ENCODE measurements at places on chromosomes 7 and 10.
A peak's percentile ranks its signal among the peaks of the same experiment; 100 is the strongest.

DNA sequence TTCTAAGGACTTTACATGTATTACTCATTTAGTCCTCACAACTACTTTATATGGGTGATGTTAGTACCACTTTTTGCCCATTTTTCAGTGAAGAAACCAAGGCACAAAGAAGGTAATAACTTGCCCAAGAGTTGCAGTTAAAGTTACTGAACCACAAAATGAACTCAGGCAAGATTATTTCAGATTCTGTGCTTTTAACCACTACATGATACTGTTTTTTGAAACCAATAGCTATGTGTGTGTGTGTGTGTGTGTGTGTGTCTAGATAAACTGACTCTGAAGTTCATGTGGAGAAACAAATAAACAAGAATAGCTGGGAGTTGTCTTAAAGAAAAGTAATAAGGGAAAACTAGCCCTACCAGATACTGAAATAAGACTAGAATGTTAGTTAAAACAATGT is 60.8 kb upstream of the OIT3 start:
- no peak for DNase-seq

DNA sequence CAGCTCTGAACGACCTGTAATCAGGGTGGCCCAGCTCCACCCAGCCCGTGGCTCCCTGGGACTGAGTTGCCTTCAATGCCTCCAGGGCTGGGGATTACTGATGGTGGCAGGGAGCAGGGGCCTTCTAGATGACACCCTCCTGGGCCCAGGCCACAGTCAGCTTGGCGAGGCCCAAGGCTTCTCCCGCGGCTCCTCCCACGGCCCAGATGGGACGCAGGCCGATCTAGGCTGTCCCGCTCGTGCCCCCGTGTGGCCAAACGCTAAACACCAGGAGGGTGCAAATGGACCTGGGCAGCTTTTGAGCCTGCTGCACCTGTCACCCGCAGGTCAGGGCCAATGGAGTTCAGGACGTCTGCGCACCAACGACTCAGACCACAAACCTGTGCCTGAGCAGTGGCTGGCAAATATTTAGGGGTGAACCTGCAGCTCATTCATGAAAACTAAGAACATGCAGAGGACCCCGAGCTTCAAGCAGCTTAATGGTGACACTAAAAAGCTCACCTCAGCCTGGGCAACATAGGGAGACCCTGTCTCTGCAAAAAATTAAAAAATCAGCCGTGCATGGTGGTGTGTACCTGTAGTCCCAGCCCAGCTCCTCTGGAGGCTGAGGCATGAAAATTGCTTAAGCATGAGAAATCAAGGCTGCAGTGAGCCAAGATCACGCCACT is 43.2 kb downstream of the ASB13 start:
- DNase-seq: peak; percentile 53

- no peak for DNase-seq
These were observed 154.8 kb downstream of the DGKB start for GRCh38 chr7:14747701-14748100.

DNA sequence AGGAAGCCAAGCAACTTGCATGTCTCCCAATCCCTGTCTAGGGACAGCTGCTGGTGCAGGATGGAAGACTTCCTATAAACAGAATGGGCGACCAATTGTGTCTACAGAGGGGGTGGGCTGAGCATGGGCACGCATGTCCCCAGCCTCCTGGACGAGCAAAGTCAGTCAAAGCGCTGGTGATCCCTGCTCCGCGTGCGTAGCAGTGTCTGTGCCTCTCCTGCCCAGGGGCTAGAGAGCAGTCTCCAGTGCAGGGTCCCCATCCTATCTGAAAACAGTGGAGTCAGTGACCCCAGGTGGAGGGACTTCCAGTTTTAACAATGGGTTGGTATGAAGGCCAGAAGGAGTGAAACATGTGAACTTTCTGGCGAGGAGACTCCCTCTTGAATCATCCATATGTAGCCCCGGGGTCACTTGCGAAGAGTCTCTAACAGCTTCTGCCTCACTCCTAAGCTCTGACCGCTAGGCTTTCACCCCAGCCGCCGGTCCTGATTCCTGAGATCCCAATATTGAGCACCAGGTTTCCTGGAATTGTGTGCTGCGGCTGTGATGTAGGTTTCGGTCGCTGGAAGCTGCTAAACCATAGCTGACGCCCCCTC is 714 bp upstream of the CASP2 start:
- DNase-seq: no peak

GRCh38 chr10:24622781-24623301 is 100.8 kb downstream of the ARHGAP21 start:
- DNase-seq: no peak

- no peak for DNase-seq
These were observed 29.1 kb downstream of the EPC1 start for GRCh38 chr10:32317795-32318357.

- no peak for DNase-seq
These were observed 11.7 kb downstream of the CREB5 start for GRCh38 chr7:28423918-28424514.

DNA sequence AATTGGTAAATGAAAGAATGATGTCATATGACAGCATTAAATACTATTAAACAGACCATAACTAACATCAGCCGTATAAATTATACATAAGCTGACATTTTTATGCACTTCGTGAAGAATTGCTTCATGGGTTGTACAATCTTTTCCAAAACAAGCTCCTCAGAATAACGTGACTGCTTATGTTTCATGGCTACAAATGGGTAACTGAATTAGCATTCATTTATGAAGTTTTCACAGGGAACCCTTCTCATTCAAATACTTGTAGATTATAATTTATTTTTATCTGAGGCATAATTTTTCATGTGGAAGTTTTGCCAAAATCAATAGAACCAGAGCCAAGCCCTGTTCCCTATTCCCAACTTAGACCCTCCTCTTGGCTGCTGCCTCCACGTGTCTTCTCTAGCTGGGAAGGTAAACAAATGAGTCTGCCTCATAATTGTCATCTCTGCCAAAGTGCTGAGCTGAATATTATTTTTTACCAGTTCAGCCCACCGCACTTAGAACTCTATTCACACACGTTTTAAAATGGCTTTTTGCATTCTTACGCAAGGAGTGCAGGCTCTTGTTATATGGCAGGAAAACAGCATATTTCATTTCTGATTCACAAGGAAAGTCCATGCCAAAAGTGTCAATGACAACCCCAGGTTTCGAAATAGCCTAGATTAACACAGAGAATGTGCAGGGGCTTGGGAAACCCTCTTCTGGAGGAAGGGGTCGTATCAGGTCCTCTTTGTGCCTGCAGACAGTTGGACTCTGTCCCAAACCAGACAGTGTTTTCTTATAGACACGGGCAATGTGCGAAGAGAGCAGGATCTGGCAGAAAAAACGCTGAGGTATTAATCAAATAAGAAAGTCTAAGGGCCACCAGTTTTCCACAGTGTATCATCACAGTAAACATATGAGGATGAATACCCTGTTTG is 370.7 kb upstream of the MGMT start:
- DNase-seq: peak; percentile 83

DNA sequence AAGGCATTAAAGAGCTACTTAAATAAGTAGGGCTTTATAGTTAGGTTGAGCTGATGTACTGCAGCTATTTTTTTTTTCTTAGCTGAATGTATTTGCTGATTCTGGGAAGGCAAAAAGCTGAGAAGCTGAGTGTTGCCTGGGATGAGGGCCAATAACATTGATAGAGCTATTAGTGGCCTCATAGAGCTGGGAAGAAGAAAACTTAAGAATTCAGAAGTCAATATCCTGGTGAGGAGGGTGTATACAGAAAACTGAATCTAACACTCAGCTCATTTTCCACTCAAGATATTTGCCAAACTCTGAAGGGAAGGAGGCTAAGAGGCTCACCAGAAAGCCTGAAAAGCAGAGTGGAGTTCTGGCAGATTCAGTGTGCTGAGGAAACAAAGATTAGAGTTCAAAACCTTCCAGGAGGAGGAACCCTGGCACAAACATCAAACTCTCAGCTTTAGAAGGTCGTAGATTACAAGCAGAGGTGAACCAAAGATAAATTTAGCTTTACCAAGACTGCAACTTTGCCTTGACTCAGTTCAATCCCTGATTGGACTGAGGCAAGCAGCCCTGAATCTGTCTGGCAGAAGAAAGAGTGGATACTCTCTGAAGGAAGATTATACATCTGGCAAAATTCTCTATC is 11.3 kb downstream of the PPP1R3C start:
- DNase-seq: no peak

- DNase-seq: no peak
These were observed 2.6 kb downstream of the ALDH18A1 start for GRCh38 chr10:95653895-95654294.

DNA sequence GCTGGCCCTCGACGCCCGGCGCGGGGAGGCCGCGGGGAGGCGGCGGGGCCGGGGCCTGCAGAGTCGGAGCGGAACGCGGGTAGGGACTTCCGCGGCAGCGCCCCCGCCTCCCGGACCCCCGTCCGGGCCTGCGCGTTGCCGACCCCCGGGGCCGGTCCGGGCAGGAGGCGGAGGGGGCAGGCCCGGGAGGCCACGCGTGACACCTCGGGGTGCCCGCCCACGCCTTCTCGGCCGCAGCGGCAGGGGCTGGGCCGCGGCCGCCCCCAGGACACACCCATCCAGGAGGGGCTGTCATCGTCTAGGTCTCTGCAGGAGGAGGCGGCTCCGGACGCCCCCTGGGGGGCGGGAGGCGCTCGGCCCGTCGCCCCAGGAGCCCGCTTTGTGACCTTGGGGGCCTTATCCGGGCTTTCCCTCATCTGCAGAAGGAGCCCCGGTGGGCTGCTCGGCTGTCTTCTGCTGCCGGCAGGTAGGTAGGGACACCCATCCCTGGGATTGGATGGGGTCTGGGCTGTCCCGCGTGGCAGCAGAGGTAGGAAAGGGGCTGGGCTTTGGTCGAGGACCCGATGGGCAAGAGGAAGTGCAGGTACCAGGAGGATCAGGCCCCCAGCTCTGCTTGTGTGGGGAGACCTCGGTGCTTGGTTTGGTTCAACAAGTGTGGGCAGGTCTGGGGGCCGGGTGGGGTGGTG is 569 bp downstream of the ZNF316 start:
- DNase-seq: no peak

GRCh38 chr10:110642204-110643034 is 1.7 kb upstream of the RBM20 start:
- DNase-seq: no peak

GRCh38 chr7:91847876-91848588 is 32.5 kb downstream of the MTERF1 start:
- no peak for DNase-seq

- DNase-seq: peak; percentile 1
These were observed 217.8 kb upstream of the HPS1 start for GRCh38 chr10:98664329-98665042.

- DNase-seq: no peak
These were observed 32.6 kb downstream of the GBX1 start for GRCh38 chr7:151134743-151135524.

- DNase-seq: no peak
These were observed 38.0 kb downstream of the MEOX2 start for GRCh38 chr7:15648461-15648961.

DNA sequence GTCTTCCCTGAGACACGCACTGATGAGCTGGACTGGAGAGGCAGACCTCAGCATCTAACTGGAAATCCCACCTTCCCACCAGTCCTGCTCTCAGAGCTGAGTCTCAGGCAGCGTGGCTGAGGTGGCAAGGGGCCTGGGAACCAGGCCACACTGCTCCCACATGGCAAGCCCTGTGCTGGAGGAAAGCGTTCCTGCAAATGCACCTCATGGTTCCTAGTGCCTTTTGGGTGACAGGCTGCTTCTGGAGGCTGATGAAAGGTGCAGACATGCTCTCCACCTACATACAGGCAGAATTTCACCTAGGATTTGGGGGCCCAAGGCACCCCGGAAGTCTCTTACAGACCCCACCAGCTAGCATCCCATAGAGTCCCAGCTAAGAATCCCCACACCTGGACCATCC is 432.9 kb upstream of the FOXK1 start:
- DNase-seq: no peak

DNA sequence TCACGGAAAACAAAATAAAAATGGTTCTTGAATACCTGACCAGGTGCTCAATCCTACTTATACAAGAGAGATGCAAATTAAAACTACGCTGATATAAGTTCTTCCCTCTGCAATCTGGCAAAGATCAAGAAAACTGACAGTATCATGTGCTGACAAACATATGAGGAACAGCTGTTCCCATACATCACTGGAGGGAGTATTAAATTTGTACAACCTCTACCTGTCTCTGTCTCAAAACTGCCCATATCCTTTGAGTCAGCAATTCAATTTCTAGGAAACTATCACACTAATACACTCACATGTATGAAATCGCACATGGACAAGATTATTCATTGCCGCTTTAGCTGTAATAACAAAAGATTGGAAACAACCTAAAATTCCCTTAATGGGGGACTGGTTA is 11.0 kb upstream of the IL6 start:
- no peak for DNase-seq

GRCh38 chr10:91579329-91579985 is 53.4 kb downstream of the PPP1R3C start:
- no peak for DNase-seq

DNA sequence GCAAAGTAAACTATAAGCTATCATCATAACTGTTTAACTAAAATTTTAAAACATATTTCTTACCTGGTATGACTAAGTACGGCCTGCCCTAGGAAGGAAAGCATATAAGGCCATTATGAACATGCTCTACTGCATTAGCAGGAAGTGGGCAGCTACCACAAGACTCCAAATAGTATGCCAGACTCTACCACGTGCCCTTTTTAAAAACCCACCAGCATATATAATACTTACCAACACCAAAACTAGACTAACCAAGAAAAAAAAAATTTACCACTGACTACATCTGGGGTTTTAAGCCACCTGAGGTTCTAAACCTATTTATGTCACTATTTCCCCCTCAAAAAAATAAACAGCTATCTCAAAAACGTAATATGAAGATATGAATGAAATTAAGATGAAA is 30.1 kb downstream of the NUDCD3 start:
- DNase-seq: no peak

DNA sequence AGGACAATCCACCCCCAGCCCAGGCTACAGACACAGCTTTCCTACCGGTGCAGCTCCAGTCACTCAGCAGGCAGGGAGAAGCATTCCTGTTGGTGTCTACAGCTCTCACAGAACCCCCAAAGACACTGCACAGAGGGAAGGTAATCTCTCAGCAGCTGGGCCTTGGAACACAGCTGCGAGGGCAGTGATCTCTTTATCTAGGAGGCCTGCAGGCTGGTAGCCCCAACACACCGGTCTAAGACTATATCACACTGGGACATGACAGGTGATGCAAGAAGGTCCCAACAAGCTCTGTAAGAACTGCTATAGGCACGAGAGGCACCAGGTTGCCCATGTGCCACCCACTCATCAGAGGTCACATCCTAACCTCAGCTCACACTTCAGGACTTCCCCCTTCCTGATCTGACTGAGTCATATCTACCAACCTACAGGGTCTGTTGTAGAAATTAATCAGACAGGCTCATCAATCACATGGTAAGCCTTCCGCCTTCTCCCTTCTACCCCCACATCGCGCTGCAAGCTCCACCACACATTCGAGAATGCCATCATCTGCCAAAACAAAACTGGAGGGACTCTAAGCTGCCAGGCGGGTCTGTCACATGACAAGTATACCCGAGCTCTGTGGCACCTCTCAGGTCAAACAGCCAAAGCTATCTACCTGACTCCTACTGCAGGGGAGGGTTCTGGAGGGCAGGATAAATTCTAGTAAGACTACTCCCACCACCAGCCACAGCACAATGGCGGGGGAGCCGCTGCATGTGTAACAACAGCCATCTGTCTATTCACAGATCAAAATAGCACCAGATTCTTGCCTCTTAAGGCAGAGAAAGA is 26.1 kb downstream of the FAM53B start:
- DNase-seq: no peak

Data from astrocyte of the cerebellum (primary cell).